ENCODE measurements at places on chromosomes 13 and 19.

- no peak for DNase-seq
Measured at GRCh38 chr19:4066176-4066606, 508 bp downstream of the ZBTB7A start.

GRCh38 chr13:98890186-98890585 lies 87.7 kb downstream of the DOCK9 start:
- no peak for DNase-seq

GRCh38 chr19:45125975-45126493 lies 33.1 kb downstream of the PPP1R37 start:
- DNase-seq = peak; percentile 33

- no peak for DNase-seq
Measured at GRCh38 chr13:32802159-32802558, 214.1 kb upstream of the KL start.

DNA sequence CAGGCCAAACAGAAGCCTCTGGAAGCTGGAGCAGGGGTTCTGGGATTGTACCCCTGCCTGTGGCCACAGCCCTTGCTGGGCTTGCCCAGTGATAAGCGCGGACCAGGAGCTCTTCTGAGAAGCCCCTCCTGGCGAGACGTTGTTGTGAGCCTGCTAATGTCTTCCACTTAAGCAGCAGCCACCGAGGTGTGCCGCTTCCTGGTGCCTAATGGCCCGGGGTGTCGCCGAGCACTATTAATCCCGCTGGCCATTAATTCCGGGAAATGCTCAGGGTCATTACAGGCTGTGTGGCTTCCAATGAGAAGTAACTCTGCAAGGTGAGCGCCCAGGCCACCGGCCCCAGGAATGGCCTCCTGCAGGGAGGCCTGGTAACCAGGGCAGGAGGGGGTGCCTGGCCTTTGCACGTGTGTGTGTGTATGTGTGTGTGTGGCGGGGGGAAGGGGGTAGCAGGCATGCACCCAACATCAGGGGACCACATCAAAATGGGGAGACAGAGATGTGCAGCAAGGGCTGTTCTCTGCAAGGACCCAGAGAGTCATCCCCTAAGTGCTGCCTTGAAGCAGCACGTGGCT lies 175.0 kb downstream of the URI1 start:
- no peak for DNase-seq

DNA sequence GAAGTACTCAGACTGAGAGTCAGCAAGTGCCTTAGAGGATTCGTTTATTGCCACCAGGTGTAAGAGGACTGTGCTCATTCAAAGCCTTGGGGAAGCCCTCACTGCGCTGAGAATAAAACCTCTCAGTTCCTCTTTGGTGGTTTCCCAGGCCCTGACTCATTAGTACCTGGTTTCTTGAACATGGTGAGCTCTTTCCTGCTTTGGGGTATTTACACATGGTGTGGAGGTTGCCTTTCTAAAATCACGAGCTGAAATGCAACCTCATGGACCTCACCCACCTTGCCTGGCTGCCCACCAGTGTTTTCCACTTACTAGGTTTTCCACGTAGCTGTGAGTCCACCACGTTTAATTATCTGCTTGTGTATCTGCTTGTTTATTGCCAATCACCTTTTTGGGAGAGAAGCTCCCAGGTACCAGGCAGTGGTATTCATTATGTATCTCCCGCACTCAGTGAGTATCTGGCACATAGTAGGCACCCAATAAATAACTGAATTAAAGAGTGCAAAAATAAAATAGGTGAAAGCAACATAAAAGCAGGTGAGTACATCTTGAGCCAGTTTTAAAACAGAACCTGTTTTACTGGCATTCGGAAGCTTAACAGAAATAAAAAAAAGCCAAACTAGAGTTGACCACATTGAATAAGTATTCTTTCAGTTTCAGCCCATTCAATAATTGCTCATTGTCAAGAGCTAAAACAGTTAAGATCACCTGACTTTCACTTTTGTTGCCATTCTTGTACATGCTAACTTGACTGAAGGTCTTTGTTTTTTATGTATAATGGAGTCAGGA lies 533.0 kb downstream of the MYO16 start:
- DNase-seq = peak; percentile 7

- DNase-seq = no peak
Measured at GRCh38 chr19:38142176-38143035, 81.6 kb downstream of the DPF1 start.

- DNase-seq = no peak
Measured at GRCh38 chr13:33119022-33119781, 103.0 kb downstream of the KL start.

All from NCI-H2107 (cell line).